ENCODE measurements at places on chromosomes 4 and X.

GRCh38 chr4:112251019-112251643 is 19.5 kb downstream of the AP1AR start:
- DNase-seq = no peak

DNA sequence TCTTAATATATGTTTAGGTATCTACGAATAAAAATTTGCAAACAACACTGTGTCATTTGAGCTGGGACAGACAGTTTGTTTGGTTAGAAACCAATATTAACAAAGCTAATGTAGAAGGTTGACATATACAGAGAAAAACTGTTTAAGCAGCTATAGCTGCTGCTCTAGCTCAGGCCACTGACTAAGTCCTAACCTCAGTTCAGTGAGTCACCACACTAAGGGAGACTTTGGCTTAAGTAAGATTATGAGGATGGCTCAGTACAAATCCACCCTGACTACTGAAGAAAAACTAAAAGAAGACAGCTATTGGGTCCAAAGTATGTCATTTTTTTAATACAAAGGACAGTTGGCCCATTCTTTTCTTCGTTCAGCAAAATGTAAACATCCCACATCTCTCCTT is 717.3 kb upstream of the ACTRT1 start:
- DNase-seq = no peak

DNA sequence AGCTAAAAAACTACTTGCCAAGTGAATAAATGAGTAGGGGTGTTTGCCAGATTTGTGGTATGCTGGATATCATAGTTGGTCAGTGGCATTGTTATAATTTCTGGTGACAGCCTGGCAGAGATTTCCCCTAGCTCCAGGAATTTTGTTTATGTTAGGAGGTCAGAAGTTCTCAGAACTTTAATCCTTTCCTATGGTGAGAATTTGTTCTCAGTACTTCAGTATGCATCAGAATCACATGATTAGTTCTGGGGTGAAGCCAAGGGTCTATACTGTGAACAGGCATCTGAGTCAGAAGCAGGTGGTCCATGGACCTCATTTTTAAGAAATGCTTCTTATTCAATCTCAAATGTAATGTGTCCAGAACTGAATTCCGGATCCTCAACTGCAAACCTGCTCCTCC is 10.5 kb downstream of the RASSF6 start:
- no peak for DNase-seq

GRCh38 chrX:57871463-57871862 is 38.8 kb downstream of the ZXDA start:
- DNase-seq = no peak

DNA sequence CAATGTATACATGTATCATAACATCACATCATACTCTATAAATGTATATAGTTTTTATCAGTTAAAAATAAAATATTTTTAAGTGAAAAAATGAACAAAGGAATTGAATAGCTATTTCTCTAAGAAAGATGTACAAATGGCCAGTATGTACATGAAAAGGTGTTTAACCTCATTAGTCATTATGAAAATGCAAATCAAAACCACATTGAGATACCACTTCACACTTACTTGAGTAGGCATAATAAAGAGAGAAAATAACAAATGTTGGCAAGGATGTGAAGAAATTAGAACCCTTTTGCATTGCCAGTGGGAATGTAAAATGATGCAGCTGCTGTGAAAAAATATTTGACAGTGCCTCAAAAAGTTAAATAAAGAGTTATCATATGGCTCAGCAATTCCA is 95.5 kb downstream of the IRS4 start:
- no peak for DNase-seq

GRCh38 chr4:139112650-139113049 is 64.4 kb downstream of the ELF2 start:
- no peak for DNase-seq

DNA sequence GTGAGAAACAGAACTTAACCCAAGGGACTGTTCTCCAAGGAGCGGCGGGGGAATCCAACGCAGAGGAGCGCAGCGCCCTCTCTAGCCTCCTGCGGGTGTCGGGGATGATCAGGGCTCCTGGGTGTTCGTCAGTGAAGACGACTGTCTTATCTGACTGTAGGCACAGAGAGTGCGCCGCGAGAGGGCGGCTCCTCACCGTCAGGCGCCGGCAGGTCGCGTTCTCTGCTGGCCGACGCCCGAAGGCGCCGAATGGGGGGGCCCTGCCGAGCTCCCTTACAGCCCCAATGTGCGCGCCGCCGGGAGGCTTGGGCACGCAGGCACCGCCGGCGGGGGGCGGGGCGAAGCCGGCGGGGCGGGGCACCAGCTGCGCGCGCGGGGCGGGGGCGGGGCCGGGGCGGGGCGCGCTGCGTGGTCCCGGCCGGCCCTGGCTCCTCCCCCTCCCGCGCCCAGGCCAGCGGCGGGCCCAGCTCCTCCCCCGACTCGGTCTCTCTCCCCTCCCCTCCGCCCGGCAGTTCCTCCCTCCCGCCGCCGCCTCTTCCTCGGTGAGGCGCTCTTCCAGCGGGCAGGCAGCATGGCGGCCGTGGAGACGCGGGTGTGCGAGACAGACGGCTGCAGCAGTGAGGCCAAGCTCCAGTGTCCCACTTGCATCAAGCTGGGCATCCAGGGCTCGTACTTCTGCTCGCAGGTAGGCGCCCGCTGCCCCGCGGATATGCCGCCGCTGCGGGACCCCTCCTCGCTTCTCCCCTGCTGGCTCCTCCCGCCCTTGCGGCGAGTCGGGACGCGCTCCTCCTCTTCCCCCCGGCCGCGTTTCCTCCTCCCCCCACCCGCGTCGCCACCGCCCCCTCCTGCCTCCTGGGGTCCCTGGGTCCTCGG is at the start of gene METAP1:
Gene METAP1 (plus strand): TSS at position 539 of the 873 bp plus-strand sequence. CDS start 33 bp downstream, at position 572.
- DNase-seq = peak; percentile 97

GRCh38 chr4:123653236-123653635 is 256.6 kb downstream of the SPRY1 start:
- DNase-seq = no peak

GRCh38 chrX:140467211-140467610 is 37.7 kb downstream of the SOX3 start:
- DNase-seq = no peak

GRCh38 chr4:3663791-3664190 is 102.4 kb upstream of the ADRA2C start:
- no peak for DNase-seq

GRCh38 chr4:26520728-26521450 is 30.6 kb upstream of the CCKAR start:
- DNase-seq = no peak

GRCh38 chr4:24330172-24330571 is 254.2 kb downstream of the DHX15 start:
- no peak for DNase-seq

DNA sequence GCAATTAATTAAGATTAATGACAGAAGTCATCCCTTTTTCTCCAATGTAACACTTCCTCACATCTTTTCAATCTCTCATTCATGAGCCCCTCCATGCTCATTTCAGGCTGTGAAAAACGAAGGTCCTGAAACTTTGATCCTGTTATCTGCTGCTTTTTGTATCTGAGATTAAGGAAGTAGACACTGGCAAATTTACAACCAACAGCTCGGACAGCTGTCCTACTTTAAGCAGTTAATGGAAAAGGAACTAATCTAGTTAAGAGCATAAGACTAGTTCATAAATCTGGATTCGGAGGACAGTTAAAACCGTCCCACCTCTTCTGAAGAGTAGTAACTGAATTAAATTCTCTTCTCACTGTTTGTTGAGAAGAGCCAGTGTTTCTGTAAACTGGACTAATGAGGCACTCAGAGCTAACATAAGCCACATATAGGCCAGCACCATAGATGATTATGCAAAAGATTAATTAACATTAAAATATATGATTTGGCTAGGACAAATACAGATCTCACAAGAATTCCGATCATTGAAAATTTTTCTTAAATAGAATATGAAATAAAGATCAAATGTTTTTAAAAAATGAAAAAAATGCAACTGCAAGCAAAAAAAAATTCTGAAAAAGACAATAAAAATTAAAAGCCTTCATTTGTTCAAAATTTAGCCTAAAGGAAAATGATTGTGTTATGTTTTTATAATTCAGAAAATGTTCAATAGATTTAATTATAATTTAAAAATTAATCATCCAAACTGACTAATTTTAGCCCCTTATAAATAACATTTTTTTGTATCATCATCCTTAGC is 114.4 kb downstream of the ANTXR2 start:
- DNase-seq = no peak

- no peak for DNase-seq
Observed at GRCh38 chr4:77433418-77433733, 172.2 kb upstream of the CXCL13 start.

DNA sequence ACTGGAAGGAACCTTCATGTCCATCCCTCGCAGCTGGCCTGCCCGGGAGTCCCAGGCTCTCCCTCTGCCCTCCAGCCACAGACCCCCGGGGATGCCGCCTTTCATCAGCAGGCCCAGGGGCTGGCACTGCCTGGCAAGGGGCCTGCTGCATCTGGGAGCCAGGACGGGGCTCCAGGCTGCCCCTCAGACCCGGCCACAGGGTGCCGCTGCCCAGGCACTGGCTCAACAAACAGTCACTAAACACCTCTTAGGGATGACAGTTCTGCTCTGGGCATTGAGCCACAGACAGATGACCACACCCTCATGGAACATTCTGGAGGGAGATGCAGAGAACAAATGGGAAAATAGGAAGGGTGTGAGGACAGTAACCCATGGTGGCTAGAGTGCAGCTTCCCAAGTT is 109.3 kb downstream of the HMX1 start:
- no peak for DNase-seq

- DNase-seq = no peak
Observed at GRCh38 chr4:101850698-101851097, 60.2 kb downstream of the BANK1 start.

- no peak for DNase-seq
Observed at GRCh38 chrX:107684956-107685385, 56.7 kb downstream of the PRPS1 start.

DNA sequence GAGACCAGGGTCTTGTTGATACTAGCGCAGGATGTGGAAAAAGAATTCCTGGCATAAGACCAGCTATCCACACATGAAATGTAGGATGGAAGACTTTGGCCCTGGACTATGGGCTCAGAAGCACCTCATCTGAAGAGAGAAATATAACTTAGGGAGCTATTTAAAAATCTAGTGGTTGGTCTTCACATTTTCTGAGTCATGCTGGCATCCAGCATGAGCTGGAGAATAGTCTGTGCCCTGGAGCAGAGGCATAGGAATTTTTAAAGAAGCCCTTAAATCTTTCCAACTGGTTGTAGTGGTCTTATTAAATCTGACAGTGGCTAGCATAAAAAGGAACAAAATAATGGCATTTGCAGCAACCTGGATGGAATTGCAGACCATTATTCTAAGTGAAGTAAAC is 86.3 kb downstream of the SMARCA5 start:
- no peak for DNase-seq

DNA sequence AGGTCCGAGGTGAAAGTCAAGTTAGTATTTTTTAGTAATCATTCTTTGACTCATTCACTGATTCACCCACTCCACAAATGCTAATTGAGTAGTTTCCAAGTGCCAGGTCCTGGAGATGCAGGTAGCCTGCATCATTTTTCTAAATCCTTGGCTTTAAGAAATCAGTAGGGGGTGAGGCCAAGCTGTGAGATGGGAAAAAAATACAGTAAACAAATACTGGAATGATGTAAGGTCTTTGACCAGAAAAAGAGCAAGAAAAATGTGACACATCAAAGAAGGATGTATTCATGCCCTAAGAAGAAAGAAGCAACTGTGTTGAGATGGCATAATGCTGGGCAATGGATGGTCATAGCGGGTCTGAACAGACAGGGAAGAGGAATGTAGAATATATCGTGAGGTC is 1386.6 kb downstream of the PCDH7 start:
- DNase-seq = no peak

GRCh38 chr4:75950213-75950815 is 9.5 kb upstream of the NAAA start:
- DNase-seq = no peak

GRCh38 chr4:130393642-130394041 is 1297.7 kb downstream of the C4orf33 start:
- no peak for DNase-seq

- DNase-seq = no peak
Observed at GRCh38 chrX:14295426-14295825, 233.9 kb upstream of the GLRA2 start.

DNA sequence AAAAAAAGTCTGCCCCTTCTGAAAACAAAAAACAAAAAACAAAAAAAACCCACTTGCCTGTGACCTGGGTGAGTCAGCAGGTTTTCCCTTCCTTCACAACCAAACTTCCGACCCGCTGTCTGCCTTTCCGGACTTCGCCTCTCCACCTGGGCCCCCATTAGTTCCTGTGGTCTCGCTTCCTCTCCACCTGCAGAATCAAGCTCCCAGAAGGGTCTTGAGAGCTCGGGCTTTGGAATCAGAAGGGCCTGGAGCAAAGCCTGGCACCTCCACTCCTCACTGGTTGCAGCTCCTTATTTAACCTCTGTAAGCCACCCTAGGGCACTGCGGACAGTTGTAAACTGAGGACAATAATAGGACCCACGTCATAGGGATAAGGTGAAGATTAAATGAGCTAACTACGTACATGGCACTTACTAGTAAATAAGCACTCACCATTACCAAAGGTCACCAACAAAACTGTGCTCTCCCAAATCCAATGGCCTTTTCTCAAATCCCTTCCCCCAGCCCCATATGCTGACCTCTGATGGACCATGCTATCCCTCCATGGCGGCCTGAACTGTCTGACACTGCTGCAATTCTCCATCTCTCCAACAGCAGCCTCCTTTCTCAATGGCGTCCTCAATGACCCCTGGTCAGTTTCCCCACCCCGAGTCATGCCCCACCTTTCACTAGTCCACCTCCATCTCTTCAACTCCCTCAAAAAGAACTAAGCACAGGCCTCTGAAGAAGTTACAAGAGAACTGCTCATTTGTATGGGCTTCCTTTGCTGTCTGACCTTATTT is 64.2 kb downstream of the IRF2 start:
- no peak for DNase-seq

GRCh38 chr4:182752158-182752910 is 164.9 kb downstream of the DCTD start:
- DNase-seq = no peak

- DNase-seq = no peak
Observed at GRCh38 chr4:85737254-85737653, 262.3 kb downstream of the ARHGAP24 start.

DNA sequence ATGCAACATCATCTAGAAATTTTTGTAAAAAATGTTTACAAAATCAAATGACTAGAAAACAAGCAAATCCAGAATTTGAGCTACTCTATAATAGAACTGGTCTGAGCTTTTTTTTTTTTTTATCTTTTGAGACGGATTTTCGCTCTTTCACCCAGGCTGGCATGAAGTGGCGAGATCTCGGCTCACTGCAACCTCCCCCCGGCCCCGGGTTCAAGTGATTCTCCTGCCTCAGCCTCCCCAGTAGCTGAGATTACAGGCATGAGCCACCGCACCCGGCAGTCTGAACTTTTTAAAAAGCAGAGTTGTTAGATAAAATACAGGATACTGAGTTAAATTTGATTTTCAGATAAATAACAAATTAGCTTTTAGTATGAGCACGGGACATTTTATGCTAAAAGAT is 11.0 kb downstream of the SPP1 start:
- no peak for DNase-seq
